ENCODE measurements at places on chromosomes 4 and X.

GRCh38 chr4:74543231-74543781 lies 98.4 kb downstream of the AREG start:
- DNase-seq: peak; percentile 25

DNA sequence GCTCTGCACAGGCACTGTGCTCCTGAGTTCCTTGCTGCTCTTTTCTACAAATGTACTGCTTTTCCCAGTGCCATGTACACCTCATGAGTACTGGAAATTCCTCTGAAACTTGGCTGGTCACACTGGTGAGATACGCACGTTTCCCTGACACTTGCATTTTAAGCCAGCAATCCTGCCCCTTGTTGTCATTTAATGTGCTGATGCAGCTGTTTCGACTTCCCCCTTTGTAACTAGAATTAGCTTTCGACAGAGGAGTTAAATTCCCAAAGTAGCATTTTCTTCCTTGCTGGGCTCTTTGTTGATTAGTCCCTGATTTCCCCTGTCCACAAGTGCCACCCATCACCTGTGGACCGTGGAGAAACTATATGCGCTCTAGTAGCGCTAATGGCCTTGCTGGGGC lies 77.5 kb downstream of the IQCM start:
- DNase-seq: no peak

- no peak for DNase-seq
Measured at GRCh38 chrX:71228063-71228642, 5.1 kb downstream of the GJB1 start.

GRCh38 chr4:79241846-79242245 lies 84.0 kb downstream of the NAA11 start:
- no peak for DNase-seq

- DNase-seq: no peak
Measured at GRCh38 chr4:139167774-139168444, 9.1 kb downstream of the ELF2 start.

DNA sequence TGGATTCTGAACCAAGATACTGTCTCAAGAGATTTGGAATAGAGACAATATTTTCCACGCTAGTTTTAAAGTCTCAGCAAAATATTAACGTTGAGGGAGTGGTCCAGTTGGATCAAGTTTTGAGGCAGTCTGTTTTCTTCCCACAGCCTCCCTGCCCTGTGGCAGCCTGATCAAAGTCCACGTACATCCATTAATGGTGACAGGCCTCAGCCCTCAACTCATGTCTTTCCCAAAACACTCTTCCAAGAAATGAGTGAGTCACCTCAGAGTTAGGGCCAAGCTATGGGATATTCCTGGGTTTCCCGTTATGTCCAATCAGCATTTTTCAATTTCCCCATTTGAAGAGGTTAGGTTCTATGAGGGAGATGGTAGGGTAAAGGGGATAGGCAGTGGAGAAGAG lies 28.5 kb downstream of the EGFL6 start:
- no peak for DNase-seq

- DNase-seq: no peak
Measured at GRCh38 chrX:101078716-101079598, at the start of gene TMEM35A. Gene TMEM35A (plus strand): TSS chrX:101078879. CDS start chrX:101079003, 124 bp downstream.

GRCh38 chr4:96649536-96649935 lies 809.6 kb downstream of the PDHA2 start:
- DNase-seq: no peak

GRCh38 chr4:154140869-154141268 lies 350.7 kb downstream of the DCHS2 start:
- no peak for DNase-seq

- DNase-seq: no peak
Measured at GRCh38 chr4:108512615-108513505, 107.5 kb upstream of the RPL34 start.

DNA sequence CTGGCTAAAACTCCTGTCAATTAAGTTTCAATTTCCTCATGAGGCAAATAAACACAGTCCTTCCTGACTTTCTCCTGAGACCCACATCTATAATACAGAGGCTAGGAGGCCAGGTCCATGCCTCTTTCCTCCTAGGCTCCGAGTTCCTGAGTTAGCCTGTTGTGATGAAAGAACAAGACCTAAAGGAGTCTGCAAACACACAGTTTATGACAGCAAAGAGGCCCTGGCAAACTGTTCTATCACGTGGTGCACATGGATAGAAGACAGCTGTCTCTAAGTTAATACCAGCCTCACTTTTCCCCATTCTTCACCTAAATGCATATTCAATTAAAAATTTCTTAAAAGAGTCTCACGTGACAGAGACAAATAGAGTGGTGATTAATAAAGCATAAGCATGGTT lies 145.2 kb downstream of the TET2 start:
- DNase-seq: no peak

GRCh38 chr4:177356206-177356605 lies 46.5 kb downstream of the NEIL3 start:
- no peak for DNase-seq

DNA sequence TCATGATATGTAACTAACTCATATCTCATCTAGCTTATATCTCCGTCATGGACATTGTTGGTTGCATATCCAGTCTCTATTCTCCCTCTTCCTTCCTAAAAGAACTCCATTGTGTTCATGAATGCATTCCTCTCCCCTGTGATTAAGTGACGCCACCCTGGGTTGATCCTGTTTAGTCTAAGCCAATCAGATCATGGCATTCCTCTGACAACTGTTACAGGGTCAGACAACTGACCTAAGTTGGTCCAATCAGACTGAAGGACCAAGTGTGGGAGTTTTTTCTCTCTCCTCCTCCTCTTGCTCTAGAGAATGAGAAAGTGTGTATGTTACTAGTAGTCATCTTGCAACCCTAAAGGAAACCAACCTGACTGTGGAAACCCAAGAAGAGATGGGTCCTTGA lies 3.6 kb downstream of the APOO start:
- no peak for DNase-seq

- DNase-seq: no peak
Measured at GRCh38 chrX:54930291-54931049, 9.8 kb downstream of the TRO start.

- DNase-seq: no peak
Measured at GRCh38 chrX:18598413-18598812, 73.5 kb downstream of the RS1 start.

- DNase-seq: no peak
Measured at GRCh38 chr4:70449220-70449619, 22.8 kb upstream of the MUC7 start.

DNA sequence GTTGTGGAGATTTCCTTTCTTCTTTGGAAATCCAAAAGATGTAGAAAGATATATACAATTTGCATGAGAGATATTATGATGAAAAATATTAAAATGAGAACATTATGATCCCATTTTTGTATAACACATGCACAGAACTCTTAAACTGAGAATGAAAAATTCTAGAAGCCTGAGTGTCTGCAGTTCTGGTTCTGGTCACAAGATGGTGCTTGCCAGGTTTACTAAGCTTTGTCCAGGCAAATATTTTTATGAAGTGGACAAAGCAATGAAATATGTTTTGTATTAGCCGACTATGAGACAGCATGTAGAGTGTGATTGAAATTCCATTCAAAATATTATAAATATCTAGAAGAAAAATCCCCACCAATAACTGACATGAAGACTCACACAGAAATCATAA lies 2.2 kb downstream of the PWWP3B start:
- DNase-seq: no peak

DNA sequence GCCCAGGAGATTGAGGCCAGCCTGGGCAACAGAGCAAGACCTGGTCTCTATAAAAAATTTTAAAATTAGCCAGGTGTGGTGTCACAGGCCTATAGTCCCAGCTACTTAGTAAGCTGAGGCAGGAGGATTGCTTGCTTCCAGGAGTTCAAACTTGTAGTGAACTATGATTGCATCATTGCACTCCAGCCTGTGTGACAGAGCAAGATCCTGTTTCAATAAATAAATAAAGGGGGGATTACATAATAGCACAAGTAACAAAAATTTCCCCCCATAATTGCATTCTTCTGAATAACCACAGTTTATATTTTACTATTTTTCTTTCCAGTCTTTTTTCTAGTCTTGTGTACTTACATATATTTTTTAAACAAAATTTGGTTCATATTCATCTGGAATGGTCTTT lies 135.6 kb downstream of the CHIC2 start:
- DNase-seq: no peak

GRCh38 chrX:153670748-153671588 lies 2.6 kb downstream of the PNCK start:
- DNase-seq: no peak

GRCh38 chrX:86215260-86215659 lies 67.0 kb downstream of the DACH2 start:
- DNase-seq: no peak

DNA sequence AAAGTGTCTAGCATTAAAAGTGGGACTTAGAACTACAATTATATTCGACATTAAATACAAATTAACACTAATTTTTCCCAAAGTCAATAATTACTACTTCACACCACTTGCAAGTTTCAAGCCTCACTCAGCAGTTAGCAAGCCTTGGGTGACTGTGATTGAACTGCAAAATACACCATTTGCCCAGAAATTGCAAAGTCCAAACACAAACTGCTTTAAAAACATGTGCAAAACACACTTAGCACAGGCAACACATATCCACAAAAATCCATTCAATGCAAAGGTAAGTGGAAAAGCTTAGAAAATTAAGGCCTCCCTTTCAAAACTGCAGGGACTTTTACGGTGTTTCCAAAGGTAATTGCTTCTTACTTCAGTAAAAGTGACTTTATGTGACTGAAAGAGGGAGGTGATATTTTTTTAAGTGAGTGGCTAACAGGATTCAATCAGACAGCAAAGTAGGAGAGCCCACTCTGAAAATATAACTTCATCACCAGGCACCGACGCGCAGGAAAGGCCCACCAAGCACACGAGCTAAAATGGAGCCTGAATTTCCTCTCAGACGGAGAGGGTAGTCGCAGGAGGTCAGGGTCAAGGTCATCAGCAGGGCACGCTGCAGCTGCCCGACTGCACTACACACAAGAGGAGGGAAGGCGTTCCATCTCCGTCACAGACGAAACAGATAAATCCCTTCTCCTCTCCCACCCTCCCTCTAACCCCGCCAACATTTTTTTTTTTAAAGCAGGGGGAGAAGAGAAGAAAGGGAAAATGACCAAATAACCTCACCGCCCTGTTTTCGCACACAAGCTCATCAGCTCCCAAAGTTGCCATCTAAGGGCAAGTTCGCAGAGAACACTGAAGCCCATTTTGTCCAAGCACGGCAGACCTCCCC lies 3.1 kb downstream of the ZNF827 start:
- DNase-seq: peak; percentile 67

DNA sequence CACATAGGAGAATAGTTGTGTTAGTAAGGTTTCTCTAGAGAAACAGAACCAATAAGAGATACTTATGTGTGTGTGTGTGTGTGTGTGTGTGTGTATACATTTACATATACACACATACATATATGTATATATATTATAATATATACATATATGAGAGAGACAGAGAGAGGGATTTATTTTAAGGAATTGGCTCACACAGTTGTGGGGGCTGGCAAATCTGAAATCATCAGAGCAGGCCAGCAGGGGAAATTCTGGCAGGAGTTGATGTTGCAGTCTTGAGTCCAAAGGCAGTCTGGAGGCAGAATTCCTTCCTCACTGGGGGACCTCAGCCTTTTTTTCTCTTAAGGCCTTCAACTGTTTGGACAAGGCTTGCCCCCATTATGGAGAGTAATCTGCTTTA lies 38.6 kb upstream of the NHS start:
- DNase-seq: no peak

GRCh38 chr4:106493086-106493485 lies 124.5 kb upstream of the GIMD1 start:
- DNase-seq: no peak

- DNase-seq: no peak
Measured at GRCh38 chr4:57051524-57051923, 58.7 kb downstream of the IGFBP7 start.

DNA sequence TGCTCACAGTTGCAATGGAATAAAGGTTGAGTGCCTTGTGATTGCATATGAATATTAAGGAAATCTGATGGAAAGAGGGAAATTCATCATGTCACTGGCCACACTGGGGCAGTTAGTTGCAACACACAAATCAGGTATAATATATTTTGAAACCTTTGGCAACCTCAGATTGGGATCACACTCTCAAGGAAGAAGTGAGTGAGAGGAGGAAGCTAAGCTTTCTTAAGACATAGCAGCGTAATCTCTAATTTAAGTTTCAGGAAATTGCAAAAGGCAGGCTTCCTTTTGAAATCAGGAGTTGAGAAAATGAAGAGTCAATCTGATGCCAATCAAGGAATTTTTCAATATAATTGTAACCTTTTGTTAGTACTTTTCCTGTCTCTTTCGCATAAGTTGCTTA lies 12.3 kb upstream of the CLTRN start:
- DNase-seq: no peak

DNA sequence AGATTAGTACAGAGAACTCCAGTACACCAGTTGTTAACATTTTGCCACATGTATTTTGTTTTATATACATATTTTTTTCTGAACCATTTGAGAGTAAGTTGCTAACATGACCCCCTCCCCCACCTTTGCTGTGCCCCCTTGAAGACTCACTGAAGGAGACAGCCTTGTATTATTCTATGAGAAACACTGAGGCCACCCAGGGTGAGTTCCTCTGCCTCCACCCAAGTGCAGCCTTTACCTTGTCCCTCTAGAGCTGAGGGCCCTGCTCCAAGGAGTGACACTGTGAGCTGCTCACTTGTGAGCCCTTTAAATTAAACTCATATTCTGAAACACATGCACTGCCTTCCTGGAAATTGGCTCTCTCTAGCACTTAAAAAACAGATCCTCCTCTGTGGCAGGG lies 21.1 kb downstream of the KIT start:
- no peak for DNase-seq

- DNase-seq: no peak
Measured at GRCh38 chrX:21590012-21590776, 67.9 kb downstream of the KLHL34 start.

DNA sequence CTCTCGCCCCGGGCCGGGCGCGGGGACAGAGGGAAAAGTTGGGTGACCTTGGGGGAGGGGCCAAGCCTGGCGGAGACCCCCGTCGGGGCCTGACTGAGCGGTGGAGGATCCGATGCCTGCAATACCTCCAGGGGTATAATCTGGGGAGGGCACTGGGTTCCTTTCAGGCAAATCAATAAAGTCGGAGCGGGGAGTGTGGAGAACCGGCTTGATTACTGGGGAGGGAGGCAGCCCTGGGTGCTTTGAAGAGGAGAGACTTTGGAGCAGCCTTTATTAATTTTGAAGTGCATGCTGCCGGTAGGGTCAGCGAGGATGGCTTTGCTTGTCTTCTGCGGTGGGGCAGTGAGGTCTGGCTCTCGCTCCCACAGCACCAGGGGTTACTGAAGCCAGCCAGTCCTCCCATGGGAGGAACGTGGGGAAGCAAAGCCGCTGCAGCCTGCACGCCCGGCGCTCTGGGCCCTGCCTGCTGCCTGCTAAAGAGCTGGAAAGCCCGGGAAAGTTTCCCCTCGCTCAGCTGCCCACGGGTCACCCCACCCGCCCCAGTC lies 403 bp upstream of the LGI2 start:
- no peak for DNase-seq

GRCh38 chr4:89800527-89801103 lies 36.3 kb downstream of the SNCA start:
- no peak for DNase-seq

DNA sequence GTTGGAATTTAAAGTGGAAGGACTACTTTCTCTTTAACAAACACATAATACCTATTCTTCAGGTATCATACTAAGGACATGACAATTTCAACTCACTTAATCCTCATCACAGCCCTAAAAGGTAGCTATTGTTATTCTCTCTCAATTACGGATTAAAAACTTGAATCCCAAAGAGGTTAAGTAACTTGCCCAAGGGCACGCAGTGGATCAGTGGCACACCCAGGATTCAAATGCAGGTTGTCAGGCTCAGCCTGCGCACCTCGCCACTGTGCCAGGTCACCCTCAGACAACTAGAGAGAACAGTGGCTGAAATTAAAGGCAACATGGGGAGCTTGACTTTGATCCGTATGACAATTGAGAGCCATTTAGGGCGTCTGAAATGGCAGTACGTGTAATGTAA lies 67.6 kb downstream of the MFAP3L start:
- no peak for DNase-seq
